ENCODE measurements at places on chromosomes 2 and 18.
A peak's percentile ranks its signal among the peaks of the same experiment; 100 is the strongest.

DNA sequence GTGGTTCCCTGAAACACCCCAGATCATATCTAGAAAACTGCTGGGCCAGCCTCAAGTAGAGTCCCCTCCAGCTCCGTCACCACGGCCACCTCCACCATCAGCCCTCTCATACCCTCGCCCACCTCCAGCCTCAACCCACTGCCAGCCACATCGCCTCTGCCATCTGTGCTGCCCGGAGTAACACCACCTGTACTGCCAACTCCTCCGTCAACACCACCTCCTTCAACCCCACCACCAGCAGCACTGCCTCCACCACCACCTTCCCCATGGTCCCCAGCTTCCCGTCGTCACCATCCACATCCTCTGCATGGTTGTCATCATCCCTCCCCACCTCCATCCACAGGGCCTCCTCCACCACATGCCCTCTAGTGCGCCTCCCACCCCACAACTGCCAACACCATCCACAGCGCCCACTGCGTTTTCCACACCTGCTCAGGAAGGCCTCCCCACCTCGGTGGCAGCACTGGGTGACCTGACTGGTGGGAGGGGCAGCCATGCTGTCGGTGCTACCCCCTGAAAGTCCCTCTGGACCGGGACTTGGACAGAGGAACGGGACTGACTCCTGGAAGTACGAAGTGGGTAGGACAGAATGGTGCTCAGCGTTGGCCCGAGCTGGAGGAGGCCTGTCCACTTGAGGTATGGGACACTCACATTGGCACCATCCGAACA is 1.6 kb downstream of the SNED1 start:
- no peak for DNase-seq

DNA sequence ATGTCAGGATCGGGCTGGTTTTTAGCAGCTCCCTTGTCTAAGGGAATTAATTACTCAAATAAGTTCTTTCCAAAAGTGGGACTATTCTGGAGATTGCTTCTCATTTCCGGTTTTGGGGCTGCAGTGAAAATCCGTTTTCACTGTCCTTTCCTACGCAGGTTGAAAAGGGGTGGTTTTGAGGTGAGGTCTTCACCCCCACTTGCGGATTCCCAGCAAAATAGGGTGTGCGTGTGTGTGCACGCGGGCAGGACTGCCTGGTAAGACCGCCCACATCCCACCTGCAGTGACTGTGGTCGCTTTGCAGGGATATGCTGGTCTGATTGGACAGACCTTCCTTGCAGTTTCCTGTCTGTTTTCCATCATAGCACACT is 472 bp upstream of the PLEKHM3 start:
- DNase-seq, result no peak

DNA sequence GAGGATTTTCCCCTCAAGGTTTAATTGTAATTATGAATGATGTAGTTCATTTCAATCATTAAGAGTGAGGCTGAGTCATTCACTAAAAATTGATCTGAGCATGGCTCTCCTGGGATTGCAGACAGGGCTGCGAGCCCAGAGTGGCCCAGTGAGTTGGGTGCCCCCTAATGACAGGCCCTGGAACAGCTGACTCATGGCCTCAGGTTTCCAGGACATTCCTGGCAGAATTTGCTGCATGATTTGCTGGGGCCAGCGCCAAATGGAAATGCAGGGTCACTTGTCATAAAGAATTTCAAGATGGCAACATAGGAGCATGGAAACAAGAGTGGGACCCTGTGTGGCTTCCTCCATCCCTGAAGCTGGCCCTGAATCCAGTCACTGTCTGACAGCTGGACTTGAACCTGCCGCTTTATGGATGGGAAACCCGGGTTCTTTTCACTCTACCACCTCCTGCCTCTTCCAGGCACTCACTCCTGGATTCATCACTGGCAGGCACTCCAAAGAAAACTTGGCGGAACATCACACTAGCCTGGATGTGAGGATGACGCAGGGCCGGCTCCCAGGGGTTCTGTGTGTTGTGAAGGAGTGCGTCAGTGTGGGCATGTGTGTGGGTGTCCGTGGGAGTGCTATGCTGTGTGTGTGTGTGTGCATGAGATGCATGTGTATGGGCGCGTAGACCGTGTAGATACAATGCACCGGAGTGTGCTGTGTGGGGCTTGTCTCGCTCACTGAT is 15.2 kb downstream of the OTOF start:
- peak; percentile 39 for DNase-seq

GRCh38 chr18:41216341-41217003 is 738.6 kb upstream of the PIK3C3 start:
- DNase-seq, result no peak

- DNase-seq, result no peak
Measured at GRCh38 chr18:23718243-23718720, 29.0 kb downstream of the LAMA3 start.

DNA sequence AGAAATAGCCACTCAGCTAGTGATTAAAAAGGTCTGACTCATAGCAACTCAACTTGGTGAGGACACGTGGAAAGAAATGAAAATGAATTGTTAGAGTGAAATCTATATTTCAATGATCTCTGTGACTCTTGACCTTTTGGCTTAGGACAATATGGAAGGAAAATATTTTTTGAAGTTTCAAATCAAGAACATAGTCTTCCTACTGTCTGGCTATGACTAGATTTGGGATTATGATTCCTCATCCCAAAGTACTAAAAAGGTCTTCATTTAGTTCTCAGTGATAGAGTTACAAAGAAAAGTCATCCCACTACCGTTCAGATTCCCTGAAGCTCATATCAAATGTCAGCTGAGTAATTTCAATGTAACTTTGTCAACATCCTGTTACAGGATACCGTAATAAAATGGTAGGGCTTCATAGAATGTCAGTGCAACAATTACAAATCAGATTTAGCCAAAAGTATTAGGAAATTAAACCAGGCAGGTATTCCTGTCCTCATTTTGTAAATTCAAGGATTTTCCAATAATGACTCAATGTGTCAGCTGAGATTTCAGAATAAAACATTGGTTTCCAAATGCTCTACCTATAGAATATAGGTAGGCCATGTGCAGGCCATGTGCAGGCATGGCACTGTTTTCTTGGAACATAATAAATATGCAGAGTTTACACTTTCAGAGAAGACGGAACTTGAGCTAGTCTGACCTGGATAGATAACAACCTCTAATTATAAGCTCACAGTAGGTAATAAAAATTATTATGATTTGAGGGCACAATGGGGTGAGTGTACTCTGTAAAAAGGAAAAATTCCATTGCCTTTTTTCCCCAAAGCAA is 36.0 kb downstream of the ANKRD29 start:
- no peak for DNase-seq

GRCh38 chr2:41431756-41432155 is 616.1 kb upstream of the PKDCC start:
- no peak for DNase-seq

DNA sequence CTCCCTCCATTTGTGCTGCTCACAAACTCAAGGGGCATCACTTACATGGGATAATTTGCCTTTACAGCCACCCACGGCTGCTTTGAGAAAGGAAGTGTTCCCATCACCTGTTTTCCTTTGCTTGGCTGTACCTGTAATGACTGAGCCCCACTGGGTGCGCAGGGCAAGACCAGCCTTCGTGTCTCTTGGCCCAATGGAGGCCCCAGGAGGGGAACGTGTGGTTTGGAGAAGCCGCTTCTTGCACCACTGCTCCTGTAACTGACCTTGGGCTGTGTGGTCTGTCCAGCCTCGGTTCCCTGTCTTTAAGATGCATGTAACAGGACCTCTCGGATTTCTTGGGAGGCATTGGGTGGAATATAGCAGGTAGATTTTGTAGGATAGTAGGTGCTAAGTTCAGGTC is 41.1 kb downstream of the LDLRAD4 start:
- no peak for DNase-seq

GRCh38 chr2:62774555-62775366 is 69.2 kb downstream of the EHBP1 start:
- peak; percentile 10 for DNase-seq

DNA sequence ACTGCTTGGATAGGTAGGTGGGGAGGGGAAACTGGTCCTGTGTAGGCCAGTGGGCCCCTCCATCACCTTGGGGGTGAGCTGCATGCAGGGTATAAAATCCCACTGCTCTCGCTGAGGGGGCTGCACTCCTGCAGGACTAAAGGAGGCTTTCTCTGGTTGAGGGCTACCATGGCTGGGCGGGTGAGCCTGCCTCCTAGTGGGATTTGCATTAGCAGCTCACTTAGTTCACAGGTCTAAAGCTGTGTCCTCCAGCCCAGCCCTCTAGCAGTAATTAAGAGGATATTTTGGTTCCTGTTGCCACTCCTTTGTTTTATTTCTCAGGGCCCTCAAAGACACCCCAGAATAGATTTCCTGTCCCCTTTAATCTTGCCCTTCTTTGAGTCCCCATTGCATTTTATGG is 24.6 kb downstream of the TMEM127 start:
- no peak for DNase-seq

DNA sequence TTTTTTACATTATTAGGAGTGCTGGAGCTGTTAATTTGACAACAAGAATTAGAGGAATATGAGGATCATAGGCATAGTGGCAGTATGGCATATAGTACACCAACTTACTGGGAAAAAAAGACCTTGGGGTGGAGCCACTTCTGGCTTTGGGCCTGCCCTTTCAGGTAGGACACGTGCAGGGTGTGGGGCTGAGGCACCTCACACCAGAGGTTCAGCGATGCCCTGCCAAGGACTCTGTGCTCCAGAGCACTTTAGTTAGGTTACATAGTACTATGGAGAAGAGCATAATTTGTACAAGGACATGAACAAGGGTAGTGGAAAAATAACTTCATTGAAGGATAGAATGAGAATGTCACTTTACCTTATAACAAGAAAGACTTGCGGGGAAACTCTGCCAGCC is 77.1 kb upstream of the CD302 start:
- no peak for DNase-seq

- DNase-seq, result no peak
Measured at GRCh38 chr2:239318790-239319661, 81.8 kb downstream of the HDAC4 start.

- DNase-seq, result no peak
Measured at GRCh38 chr2:26627350-26628105, 13.6 kb downstream of the CIB4 start.

- no peak for DNase-seq
Measured at GRCh38 chr2:3463186-3463835, 56.0 kb downstream of the ADI1 start.

DNA sequence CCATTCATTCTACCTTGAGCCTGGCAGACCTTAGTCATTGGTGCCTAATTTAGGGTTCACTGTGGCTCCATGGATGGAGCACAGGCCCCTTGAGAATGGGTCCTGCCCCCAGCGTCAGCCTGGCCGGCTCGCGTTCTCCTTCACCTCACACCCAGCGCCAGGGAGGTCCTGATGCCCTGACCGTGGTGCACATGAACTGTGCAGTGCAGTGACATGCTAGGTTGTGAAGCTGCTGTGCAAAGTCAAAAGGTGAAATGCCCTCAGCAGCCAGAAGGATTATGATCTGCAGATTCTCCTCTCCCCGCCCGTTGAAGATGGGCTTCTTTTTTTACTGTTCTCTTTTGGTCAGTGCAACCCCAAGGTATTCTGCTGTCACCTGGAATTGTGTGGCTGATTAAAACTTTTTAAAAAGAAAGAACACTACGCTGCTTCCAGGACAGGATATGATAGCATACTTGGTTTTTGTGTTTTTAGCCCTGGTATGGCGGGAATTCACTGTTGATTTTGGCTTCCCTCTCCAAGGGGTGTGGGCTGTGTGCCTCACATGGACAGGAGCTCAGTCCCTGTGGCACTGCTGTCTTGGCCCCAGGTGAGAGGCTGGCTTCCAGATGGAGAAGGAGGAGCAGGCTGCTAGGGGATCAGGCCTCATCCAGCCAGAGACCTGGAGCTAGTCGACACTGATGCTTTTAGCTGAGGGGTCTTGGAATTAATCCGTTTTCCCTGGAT is 49.4 kb upstream of the MCFD2 start:
- DNase-seq, result no peak

DNA sequence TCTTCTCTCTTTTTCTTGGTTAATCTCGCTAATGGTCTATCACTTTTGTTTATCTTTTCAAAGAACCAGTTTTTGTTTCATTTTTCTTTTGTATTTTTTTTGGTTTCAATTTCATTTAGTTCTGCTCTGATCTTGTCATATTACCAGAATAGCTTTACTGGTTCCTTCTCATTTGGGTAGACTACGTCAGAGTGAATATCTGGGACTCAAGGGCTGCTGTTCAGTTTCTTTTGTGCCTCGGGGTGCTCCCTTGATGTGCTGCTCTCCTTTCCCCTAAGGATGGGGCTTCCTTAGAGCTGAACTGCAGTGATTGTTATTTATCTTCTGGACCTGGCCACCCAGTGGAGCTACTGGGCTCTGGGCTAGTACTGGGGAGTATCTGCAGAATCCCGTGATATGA is 29.4 kb upstream of the IL1RN start:
- DNase-seq, result no peak

GRCh38 chr2:236877972-236878371 is 207.7 kb upstream of the COPS8 start:
- no peak for DNase-seq

- DNase-seq, result no peak
Measured at GRCh38 chr2:29281916-29282247, 166.7 kb downstream of the CLIP4 start.

- DNase-seq, result no peak
Measured at GRCh38 chr18:73164430-73164829, 296.6 kb upstream of the NETO1 start.

DNA sequence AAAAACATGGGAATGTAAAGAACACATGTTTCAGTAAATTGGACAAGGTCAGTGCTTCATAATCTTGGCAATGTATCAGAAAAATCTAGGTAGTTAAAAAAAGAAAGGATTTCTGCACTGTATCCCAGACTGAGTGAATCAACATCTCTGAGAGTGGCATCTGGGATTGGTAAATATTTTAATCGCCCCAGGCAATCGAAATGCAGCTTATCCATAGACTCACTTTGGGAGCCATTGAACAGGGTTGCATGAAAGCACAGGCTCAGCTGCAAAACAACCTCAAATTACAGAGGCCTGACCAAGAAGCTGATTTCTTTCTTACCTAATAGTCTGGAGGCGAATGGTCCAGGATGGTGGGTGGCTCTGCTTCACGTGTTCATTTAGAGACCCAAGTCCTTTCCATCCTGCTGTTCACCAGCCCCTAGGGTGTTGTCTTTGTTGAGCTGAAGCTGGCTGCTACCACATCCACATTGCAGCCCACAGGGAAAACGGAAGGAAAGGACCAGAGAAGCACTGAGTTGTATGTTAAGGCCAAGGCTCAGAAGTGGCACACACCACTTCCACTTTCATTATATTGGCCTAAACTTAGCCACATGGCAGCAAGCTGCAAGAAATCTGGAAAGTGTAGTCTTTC is 59.0 kb downstream of the MOGAT1 start:
- no peak for DNase-seq
